Right cardiac atrium (tissue), 5 donors: ENCODE measurements at places on chromosomes 11 and 22. TPM values are rescaled to one million over a fixed set of nuclear protein-coding genes. Genes with fewer than 3 reads are reported as not detected.

DNA sequence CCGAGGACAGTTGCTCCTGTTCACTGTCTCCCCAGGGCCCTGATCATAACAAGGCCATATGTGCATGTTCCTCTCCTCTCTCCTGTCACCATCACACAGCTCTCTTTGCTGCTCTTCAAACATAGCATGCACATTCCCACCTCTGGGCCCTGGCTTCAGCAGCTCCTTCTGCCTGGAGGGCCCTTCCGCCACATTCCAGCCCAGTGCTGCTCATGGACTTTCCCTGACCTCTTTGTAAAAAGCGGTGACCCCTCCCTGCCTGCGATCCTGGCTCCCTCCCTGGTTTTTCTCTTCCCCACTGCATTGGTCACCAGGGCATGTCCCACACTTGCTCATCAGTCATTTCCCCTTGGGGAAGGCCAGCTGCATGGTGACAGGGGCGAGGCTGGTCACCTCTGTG, 98.2 kb downstream of the MYO18B start:
- no peak for DNase-seq

DNA sequence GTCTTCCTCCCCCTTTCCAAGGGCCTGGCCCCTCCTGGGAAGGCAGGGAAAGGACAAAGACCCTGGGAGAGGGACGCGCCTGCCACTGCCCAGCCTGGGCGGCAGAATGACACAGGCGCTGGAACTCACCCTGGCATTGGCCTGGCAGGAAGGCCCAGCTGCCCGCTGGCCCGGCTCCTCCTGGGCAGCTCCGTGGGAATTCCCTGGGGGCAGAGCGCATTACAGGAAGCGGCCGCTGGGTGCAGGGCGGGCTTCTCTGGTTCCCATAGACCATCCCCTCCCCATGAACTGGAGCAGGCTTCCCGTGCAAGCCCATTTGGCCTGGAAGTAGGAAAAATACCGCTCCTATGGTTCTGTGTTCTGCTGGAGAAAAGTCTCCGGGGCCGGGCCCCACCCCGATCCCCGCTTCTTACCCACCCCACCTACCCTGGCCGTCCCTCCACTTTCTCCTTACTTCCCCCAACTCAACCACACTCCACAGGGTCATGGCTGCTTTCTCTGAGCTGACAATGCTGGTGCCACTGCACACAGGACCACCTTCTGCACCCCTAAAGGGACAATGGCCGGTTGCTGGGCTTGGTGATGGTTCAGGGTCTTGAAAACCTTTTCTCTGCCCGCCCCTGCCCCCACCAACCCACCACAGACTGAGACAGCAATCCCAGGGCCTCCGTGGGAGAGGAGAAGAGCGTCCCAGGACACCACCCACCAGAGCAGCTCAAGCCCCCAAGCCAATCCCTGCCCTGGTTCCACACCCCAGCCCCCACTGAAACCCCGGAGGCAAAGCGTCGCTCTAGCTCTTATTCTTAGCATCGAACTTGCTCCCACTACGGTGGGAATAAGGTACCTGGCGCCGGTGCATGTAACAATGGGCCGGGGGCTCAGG, 58.9 kb downstream of the LINC01488 start:
- DNase-seq: peak; percentile 75

DNA sequence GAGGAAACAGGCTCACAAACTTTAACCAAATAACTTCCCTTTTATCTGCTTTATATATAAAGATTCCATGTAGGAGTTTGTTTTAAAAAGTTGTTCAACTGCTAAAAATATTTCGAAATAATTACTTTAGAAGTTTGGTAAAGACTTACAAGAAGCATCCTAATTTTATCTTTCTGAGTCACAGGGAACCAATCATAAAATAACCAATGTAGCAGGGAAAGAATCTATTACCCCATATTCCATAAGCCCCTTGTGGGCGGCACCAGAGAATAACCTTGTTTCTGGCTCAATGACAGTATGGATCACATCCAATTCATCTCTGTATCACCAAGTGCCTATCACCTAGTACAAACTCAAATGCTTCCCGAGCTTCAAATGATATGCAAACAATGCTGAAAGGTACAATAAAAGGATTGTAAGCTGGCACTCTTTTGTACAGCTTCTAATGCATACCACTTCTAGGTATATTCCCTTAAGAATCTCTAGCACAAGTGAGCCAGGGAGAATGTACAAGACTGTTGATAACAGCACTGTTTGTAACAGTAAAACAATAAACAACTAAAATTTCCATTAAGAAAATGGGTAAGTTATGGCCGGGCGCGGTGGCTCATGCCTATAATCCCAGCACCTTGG, 158.4 kb downstream of the ATG16L2 start:
- DNase-seq: no peak

DNA sequence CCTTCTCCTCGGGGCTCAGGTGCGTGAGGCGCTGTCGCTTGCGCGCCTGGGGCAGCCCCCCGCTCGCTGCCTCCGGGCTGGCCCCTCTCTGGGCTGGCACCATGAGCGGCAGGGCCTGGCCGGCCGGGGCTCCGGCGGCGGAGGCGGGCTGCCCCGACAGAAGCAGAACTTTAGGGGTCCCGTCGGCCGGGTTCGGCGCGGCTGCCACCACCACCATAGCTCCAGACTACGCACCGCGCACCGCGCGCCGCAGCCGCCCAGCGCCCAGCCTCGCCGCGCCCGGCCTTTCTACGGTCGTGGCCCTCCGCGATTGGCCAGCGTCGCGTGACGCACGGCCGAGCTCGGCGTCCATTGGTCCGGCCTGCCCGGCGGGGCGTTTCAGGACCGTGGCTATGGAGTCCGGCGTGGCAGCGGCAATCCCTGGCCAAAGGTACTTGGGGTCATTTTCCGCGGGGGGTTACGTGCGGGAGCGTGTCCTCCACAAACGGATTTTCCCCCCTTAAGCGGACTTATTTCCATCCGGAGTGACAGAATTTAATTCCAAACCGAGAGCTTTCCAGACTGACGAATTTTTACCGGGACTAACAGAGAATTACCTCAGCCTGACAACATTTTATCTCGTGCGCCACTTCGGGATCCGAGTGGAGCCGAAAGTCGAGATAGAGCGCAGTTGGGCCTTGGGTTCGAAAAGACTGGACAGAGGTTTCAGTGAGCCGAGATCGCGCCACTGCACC, at the start of gene XBP1:
Gene XBP1, minus strand, starts transcription at position 262 of the 734 bp plus-strand sequence.
- DNase-seq: peak; percentile 98

DNA sequence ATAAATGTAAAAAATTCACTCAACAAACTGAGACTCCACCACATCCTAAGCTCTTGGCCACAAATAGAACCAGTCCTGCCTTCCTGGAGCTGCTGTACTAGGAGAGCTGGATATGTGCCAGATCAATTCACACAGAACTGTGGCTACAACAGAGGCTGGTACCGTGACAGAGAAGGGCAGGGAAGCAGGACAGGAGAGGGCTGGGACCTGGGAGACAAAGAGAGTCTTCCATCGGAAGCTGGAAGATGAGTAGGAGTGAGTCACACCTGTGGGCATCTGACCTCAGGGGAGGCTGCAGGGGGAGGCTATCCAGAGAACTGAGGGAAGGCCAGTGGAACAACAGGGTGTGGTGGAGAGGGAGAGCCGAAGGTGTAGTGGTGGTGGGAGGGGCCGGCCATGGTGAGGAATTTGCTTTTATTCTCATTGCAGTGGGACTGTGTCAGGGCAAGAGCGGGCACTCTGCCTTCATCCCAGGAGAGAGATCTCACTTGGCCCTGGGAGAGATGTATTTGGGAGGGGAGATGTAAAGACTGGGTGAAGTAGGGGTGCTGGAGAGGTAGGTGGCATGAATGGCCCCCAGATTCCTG, 1.9 kb upstream of the LTBP3 start:
- DNase-seq: peak; percentile 59

DNA sequence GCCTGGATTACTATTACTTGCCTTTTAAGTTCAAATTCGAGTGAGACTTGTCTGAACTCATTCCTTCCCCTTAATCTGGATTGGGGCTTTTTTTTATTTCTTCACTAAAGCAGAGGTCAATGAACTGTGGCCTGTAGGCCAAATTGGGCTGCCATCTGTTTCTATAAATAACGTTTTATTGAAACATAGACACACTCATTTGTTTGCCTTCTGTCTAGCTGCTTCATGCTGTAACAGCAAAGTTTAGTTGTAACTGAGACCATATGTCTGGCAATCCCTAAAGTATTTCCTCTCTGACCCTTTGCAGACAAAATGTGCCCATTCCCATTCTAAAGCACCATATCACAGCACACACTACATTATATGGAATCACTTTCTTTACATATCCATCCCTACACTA, 207.9 kb upstream of the ISX start:
- no peak for DNase-seq

DNA sequence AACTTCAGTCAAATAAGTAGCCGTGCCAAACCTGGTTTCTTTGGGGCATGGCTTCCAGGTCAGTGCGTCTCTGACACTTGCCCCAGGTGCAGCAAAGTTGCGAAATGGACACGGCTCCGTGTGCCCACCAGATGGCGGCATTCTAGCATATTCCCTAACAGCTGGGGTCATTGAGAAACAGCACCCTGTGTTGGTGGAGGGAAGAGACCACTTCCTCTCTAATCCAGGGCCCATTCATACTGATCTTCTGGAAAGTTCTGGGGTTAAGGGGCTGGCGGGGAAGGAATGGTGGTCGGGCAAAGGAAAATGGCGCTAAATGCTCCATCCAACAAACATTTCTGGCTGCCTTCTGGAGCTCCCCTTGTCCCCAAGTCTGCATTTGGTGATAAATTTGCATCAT, 141.2 kb upstream of the TIMP3 start:
- peak; percentile 90 for DNase-seq

- no peak for DNase-seq
These were observed 7.3 kb downstream of the CRYBB3 start for GRCh38 chr22:25206998-25207397.

DNA sequence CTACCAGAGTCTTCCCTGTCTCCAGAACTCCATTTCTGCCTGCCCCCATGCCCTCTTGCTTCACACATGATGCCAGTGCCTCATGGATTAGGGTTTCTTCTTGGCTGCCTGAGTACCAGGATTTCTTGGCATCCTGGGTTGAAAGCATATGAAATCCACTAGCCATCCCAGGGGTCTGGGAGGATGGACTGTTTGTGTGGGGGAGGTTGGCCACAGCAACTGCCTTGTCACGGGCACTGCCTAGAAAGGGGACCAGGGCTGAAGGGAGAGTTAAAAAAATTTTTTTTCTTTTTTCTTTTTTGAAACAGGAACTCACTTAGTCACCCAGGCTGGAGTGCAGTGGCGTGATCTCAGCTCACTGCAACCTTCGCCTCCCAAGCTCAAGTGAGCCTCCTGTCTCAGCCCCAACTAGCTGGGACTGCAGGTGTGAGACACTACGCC, 4.2 kb downstream of the USP35 start:
- DNase-seq: no peak

DNA sequence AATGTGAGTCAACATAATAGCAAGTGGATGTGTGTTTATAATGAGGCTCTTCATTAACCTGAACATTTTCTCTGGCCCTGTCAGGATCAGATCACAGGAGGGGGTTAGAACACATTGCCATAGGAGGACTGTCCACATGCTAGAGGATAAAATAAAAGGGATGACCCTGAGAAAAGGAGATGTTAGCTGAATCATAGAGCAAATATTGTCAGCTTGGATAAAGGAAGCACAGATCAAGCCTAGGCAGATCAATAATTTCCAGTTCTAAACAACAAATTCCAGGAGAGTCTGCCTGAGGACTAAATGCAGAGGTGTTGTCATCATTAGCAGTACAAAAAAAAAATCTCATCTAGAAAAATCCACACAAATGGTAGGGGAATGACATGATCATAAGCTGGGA, 337.9 kb downstream of the LRRC4C start:
- no peak for DNase-seq

DNA sequence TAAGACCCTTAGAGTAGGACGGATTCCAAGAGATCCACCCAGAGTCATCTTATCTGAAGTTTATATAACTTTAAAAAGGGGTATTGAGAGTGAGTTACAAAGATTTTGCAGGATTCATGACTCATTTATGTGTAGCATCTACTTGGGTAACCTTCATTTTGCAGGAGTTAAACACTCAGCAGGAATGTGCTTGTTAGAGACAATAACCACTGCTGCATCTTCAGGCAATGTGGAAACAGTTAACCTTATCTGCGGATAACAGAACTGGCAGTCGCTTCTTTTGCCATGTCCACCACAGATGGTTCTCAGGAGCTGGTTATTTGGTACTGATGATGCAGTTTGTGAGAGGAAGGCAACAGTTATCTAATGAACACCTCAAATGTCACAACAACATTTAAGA, 417.9 kb upstream of the DDI1 start:
- DNase-seq: no peak

DNA sequence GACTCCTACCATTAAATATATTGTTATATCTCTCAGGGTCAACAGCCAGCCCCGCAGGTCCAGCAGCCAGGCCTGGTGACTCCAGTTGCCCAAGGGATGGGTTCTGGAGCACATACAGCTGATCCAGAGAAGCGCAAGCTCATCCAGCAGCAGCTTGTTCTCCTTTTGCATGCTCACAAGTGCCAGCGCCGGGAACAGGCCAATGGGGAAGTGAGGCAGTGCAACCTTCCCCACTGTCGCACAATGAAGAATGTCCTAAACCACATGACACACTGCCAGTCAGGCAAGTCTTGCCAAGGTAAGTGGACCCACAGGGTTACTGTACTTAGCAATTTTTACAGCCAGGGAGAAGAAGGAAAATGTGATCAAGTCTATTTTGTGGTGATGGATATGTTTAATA, 35.1 kb downstream of the EP300 start:
- DNase-seq: peak; percentile 52

- no peak for DNase-seq
These were observed 3.5 kb downstream of the KLHDC7B start for GRCh38 chr22:50548921-50549790.

The TH gene
- total RNA-seq: not detected

The P2RY6 gene
- total RNA-seq: 2.7 TPM

The CDON gene
- total RNA-seq: 26.2 TPM

The IRAG1 gene
- 29.8 TPM for total RNA-seq

The BATF2 gene
- total RNA-seq: 1.4 TPM

The MIOX gene
- not detected for total RNA-seq

The FXYD2 gene
- total RNA-seq: 1.1 TPM

The GALNT18 gene
- 17.5 TPM for total RNA-seq

The SCARF2 gene
- 4.6 TPM for total RNA-seq

The PANX1 gene
- total RNA-seq: 8.3 TPM

The ABCC8 gene
- total RNA-seq: 2.8 TPM
